Umbilical cord (tissue), 2 donors: ENCODE measurements at places on chromosomes 3 and 15.
A peak's percentile ranks its signal among the peaks of the same experiment; 100 is the strongest.

- DNase-seq: no peak
Measured at GRCh38 chr15:25238716-25239470, 199.9 kb downstream of the UBE3A start.

GRCh38 chr15:81643771-81644170 is 269.8 kb upstream of the TMC3 start:
- DNase-seq: peak; percentile 42

DNA sequence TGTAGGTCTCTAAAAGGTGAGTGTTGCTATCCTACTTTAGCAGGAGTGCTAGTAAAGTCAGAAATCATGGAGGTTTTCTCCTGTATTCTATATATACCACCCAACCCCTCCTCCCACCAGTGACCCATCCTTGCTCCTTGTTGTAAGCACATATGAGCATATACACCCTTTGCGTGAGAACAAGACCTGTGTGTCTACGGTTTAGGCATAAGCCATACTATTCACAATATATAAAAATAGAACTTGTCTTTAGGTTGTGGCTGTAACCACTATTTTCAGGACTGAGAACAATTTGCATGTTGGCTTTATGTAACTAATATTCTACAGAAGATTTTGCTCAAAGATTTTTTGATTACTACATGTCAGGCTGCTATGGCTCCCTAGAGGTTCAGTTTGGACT is 59.1 kb upstream of the TOP2B start:
- DNase-seq: no peak

- no peak for DNase-seq
Measured at GRCh38 chr3:124275412-124275811, 283.5 kb upstream of the ROPN1 start.

DNA sequence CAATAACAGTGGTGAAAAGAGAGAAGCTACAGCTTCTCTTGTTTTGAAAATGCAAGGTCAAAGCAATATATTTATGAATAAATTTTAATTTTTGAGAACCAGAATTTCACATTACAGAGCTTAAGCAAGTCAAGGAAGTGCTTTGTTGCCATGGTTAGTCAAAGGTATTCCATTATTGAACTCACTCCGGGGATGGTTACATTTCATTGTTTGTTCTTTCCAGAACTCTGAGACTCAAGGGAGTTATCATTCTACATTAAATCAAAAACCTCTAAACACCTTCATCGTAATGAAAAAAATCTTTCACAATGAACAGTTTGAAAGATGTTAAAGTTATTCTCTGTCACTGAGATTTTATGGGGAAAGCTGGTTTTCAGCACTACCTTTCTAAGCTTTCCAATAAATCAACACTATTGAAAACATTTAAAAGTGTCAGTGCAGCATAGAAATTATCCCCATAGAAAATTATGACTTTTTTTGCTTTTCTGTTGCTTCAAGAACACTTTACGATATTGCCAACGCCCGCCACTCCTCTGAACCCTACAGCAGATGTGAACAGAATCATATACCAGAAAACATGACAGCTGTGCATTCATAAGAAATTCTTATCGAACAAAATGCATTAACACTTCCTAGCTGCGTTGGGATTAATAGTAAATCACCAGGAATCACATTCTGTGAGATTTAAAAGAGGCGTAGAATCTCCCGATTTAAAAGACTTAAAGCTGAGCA is 83.0 kb downstream of the OTOL1 start:
- no peak for DNase-seq
